Testis (tissue), 5 donors: ENCODE measurements at places on chromosomes 7 and 10. TPM values are rescaled to one million over a fixed set of nuclear protein-coding genes. Genes with fewer than 3 reads are reported as not detected.

The CCL24 gene
- not detected for total RNA-seq

The PRPS1L1 gene
- total RNA-seq: 18.6 TPM

The DOCK1 gene
- 46.2 TPM for total RNA-seq

The ATP6V1F gene
- 133 TPM for total RNA-seq

The CALML3 gene
- 0.63 TPM for total RNA-seq

DNA sequence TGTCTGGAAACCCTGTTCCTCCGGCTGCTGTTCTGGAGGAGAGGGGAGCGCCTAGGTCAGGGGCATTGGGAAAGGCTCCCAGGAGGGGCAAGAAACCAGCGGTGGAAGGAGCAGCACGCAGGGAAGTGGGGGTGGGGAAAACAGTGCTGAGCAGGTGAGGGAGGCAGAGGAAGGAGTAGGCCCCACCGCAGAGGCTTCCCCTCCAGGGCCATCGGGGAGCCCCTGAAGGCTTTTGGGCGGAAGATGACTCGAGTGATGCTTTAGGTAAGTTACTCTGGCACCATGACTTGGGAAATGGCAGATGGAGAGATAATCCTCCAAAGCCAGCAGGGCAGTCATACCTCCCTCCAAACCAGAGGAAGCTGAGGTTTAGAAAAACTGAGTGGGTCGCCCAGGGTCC is 106.5 kb upstream of the ANLN start:
- DNase-seq: no peak

DNA sequence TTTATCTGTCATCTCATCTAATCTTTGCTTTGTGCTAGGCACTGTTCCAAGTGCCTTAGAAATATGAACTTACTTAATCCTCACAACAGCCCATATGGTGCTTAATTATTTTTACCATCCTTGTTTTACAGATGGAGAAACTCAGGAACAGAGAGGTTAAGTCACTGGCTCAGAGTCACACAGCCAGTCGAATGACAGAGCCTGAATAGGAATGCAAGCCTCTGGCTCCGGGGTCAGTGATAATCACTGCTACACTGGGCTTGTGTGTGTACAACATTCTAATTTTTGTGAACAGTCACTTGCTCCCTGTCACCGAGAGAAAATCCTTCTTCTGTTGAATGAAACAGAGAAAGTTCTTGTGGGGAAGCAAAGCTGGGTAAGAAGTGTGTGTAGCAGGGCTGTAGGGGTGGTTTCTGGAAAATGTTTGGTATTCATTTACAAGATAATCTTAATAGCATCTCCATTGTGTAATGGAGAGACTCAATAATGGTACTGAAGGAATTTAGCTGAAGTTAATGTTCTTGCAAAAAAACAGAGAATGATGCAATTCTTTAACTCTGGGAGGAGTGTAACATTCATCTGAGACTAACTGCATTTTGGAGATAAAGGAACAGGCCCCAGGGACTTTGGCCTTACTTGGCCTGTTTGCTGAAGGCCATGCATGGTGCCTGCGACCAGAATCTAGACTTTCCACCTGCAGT is 290.6 kb downstream of the FRMD4A start:
- no peak for DNase-seq

DNA sequence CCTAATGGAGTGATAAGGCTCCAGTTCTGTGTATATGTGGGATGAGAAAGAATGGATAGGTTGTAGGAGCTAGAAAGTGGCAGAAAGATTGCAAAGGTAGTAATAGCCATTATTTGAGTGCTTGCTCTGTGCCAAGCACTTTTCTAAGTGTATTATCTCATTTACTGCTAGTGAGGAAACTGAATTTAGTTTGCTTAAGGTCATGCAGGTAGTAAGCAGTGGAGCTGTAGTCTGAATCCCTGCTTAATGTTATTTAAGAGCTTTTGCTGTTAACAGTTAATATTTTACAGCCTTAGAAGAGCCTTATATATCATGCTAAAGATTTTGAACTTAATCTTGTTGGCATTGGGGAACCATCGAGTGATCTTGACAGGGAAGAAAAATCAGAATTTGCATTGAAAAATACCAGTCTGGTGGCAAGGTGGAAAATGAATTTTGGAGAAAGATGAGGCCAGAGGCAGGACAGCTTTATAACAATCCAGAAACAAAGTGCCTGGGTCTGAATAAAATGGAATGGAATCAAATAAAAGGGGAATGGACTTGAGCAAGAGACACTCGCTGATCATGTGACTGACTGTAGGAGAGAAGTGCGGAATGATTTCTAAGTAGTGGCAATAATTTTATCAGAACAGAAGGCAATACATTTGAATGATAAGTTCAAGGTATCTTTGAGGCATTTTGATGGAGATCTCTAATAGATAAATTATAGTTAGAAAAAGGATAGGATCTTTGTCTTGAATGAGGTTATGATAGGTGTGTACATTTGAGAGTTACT is 15.2 kb downstream of the CAPZA2 start:
- DNase-seq: no peak

GRCh38 chr10:88512599-88512998 is 70.5 kb downstream of the RNLS start:
- DNase-seq: no peak

GRCh38 chr7:16691241-16691640 is 45.3 kb downstream of the BZW2 start:
- no peak for DNase-seq

- DNase-seq: peak; percentile 37
Measured at GRCh38 chr7:98872328-98872924, 2.6 kb upstream of the TMEM130 start.

- no peak for DNase-seq
Measured at GRCh38 chr7:121882731-121883130, 9.8 kb downstream of the PTPRZ1 start.

GRCh38 chr10:112917681-112918080 is 32.4 kb upstream of the TCF7L2 start:
- DNase-seq: no peak

DNA sequence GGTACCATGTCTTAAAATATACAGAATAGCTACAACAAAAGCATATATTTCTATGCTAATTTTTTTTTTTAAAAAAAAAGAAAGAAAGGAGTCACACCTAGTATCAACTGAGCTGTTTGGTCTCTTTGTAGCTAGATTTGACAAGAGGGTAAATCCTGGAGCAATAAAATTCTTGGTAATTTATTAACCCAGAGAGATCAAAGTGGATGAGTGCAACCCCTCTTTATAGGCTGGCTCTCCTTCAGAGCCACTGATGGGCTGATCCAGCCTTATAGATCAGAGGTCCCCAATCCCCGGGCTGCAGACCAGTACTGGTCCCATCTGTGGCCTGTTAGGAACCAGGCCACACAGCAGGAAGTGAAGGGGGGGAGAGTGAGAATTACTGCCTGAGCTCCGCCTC is 19.8 kb upstream of the MRLN start:
- DNase-seq: no peak

DNA sequence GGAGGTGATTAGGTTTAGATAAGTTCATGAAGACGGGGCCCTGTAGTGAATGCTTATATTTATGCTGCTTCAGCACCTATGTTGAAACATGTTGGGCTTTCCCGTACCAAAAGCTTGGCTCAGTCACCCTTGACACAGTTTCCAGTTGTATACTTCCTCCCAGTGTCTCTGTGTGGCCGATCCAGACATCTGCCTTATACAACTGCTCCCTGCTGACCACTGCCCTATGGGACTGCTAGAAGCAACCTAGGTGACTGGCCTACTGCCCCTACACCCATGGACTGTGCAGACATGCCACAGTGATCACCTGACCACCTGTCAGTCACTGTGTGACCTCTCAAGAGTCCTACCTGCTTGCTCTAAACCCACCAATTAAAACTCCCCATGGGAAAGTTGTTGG is 22.6 kb upstream of the TSPAN13 start:
- DNase-seq: no peak

- DNase-seq: peak; percentile 85
Measured at GRCh38 chr10:132961787-132962622, 19.6 kb upstream of the CFAP46 start.

DNA sequence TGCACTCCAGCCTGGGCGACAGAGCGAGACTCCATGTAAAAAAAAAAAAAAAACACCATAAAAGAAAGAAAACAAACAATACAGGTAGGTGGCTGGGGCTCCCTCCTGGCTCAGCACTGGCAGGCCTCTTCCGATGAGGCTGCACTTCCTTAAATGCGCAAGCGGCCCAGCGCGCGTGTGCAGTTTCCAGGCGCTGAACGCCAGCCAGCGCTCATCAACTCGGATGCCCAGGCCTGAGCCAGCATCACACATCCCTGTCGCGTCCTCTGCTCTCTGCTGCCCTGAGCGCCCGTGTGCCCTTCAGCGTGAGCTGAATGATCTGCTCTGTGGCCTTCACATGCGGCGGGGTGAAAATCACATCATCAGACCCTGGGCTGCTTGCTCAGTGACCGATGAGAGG is 31.8 kb downstream of the NUDT1 start:
- DNase-seq: no peak

DNA sequence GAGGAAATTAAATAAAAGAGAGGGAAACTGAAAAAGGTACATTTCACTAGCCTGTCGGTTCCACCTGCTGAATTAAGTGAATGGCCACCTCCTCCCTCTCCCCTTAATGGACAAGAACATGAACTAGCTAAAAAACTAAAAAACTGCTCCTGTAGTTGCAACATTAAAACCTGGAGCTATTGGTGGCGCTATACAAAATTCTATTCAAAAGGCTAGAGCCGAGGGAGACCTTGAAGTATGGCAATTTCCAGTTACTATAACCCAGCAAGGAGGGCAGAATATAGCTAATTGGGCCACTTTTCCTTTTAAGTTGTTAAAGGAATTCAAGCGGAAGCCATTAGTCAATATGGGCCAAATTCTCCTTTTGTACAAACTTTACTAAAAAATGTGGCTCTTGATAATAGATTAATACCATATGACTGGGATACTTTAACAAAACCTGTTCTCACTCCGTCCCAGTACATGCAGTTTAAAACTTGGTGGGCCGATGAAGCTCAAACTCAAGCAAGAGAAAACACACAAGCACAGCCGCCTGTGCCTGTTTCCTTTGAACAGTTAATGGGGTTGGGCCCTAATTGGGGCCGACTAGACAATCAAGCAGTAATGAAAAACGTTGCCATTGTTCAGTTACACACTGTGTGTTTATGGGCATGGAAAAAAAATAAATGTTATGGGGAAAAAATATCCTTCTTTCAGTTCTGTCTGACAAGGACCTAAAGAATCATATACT is 6.5 kb upstream of the CHST3 start:
- no peak for DNase-seq

GRCh38 chr7:107810626-107811025 is 7.6 kb upstream of the SLC26A3 start:
- DNase-seq: no peak

DNA sequence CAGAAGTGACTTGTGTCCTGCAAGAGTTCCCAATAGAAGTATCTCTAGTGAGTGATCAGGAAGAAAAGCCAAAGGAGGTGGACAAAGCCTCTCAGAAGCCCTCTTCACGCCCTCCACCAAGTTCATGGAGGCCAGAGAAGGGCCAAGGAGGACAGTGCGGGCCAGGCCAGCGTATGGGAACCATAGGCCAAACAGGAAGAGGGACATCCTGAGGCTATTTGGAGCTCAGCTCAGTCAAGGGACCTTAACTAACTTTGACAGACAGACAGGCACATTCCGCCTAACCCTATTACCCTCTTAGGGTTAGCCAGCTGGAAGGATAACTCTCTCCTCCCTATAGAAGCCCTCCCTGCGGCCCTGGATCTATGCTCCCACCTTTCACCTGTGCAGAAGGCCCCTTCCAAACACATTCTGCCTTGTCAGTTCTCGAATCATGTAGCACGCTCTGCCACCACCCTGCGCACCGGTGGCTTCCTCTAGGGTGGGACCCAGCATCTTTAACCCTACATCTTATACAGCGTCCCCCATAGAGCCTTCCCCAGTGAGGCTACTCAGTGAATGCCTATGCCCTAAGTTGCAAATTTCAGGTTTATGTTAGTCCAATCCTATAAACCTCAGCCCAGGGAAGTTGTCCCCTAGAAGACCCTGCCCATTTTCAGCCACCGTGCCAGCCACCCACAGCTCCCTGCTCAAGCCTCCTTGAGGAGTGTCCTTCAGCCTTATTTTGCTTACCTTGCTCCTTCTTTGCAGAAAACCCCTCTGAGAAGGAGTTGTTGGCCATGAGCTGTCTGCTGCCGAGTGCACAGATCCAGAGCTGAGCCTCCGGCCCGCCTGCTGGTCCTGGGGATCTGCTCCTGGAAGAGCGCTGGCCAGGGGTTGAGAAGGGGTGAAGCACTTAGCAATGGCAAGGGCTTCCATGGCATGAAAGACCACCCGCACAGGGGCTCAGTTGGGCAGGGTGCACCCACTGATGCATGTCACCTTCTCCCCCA is 36.9 kb downstream of the FRMPD2 start:
- DNase-seq: no peak

DNA sequence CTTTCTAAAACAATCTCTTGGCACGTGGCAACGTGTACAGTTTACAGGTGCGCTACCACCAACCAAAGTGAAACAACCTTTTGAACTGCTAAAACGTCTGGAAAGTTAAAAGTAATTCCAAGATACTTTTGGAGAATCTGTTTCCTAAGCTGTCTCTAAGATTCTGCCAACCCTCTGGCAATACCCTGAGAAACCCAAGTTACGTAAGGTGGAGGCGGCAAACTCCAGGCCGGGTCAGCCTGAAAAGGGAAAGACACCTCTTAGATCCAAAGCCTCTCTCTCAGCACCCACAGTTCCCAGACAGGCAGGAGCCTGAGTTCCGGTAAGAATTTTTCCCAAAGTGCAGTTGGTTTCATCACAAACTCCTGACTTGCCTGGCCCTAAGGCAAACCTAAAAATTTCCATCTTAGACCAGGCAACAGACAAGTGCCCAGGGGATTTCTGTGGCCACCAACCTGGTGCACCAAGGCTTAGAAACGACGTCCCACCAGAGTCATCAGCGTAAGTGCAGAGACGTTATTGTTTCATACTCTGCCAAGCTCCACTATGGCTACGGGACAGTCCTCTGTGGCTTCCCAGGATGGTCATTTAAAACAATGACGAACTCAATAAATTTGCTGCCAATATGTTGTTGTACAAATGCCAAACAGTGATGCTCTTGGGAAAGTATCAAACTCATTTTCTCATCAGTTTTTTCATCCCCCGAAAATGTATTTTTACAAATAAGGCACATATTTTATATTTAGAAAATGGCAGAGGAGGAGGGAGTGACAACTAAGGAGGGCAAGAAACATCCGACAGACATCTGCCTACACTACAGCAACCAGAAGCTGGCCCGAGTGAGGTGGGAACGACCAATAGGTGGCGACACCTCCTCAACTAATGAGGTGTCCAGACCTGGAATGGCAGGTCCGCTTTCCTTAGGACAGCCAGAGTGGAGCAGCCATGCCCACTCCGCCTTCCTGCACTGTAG is 205.8 kb upstream of the FRMD4A start:
- DNase-seq: peak; percentile 82

GRCh38 chr10:63154546-63155387 is 21.6 kb downstream of the NRBF2 start:
- DNase-seq: no peak

DNA sequence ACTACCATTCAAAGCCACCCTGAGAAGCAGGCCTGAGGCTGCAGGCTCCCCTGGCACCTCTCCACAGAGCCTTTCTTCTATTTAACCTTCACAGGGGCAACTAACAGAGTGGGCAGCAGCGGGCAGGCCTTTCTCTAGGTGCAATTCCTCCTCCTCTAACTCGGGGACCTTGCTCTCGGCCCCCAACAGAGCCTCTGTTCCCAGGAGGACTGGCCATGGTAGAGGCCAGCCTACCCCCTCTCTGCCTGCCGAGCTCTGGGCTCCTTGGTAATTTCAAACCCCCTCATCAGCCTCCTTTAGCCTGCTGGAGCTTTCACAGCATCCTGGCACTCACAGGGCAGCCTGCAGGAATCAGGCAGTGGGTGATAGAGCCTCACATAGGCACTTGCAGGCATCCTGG is 920.8 kb upstream of the ZNF722 start:
- no peak for DNase-seq
